WTC11 (cell line): ENCODE measurements at places on chromosomes 1 and 21.

DNA sequence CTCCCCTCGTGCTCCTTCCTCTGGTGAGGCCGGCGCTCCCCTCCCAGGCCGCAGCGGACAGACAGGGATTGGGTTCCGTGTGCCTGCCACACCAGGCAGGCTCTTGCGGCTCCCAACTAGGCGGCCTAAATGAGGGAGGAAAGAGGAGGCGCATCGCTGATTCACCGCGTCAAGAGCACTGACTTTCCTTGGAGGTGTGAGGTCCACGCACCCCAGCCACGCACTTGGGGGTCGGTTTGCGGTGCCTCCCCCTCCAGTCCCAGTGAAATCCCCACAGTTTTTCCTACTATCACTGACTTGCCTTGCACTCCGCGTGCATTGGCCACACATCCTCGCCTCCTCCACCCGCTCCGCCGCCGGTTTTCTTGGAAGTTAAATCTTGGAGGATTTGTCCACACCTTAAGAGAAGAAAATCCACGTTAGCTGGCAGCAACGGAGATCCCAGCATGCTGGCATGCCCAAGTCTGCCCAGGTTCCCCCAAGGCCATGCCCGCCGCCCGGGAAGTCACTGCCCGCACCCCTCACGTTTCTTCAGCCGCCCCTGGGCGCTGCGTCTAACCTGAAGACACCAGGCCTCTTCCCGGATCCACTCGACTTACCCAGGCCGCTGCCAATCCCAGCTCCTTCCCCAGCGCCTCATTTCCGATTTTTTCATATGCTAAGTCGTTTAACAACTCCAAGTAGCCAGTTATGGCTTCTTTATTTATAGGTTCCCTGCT is 1.1 kb upstream of the FOXD3 start:
- peak; percentile 36 for DNase-seq

- DNase-seq: no peak
These were observed 139.0 kb downstream of the SDCCAG8 start for GRCh38 chr1:243394601-243395464.

DNA sequence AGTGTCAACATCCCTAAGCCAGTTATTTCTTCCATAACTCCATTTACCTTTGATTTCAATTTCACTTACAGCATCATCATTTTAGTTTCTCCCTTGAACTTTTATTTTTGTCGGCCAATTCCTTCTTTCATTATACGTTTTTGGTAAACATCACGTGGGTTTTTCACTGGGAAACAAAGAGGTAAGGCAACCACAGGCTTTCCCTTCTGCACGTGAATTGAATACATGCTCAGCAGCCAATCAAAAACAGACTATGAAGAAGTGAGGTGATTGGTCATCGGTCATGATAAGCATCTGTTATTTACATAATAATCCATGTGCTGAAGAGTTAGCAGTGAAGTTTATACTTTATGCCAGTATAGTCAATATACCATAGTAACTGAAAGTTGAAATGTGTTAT is 98.7 kb downstream of the NCAM2 start:
- DNase-seq: no peak

GRCh38 chr1:58739856-58740466 is 40.1 kb upstream of the MYSM1 start:
- no peak for DNase-seq

- DNase-seq: no peak
These were observed 9.6 kb downstream of the ST6GALNAC3 start for GRCh38 chr1:76084029-76084627.

- DNase-seq: no peak
These were observed 112.7 kb upstream of the JUN start for GRCh38 chr1:58896246-58897183.
